Glomerular endothelial cell (primary cell): ENCODE measurements at places on chromosomes 5 and 9.

DNA sequence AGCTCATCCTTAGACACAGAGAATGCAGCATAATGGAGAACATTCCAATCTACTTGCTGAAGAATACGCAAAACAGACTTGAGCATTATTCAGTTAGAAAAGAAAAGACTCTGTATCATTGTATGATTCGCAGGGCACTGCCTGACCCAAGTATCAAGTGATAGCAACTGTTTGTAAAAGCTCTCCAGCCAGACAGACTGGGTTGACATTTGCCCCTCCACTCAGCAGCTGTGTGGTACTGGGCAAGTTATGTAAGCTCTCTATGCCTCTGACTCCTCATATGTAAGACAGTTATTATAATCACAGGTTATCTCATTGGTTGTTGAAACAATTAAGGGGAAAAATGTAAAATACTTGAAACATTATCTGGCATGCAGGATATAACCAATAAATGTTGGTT lies 505.0 kb downstream of the ELAVL2 start:
- DNase-seq, result no peak

GRCh38 chr5:177249761-177250537 lies 53.6 kb downstream of the RAB24 start:
- DNase-seq, result no peak

GRCh38 chr9:119257592-119257991 lies 111.6 kb downstream of the BRINP1 start:
- no peak for DNase-seq

GRCh38 chr5:103562453-103563157 lies at the start of gene NUDT12:
Gene NUDT12 (minus strand): TSS chr5:103562789. CDS start chr5:103560248, 2,541 bp downstream.
- peak; percentile 41 for DNase-seq

DNA sequence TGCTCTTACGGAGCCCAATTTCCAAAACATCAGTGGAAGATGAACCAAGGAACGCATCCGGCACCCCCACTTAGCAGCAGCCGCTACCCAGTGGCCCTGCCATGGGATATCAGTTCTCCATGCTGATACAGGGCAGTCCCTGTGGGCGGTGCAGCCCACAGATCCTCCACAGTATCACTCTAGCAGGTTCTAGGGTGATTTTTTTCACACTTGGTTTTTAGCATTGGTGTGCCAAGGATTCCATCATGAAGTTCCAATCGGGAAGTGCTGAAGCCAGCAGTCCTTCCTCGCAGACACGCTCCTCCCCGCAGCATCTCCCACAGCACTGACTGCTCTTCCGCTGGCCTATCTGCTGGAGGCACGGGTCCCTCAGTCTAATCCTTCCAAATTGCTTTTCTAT lies 261.9 kb downstream of the SYK start:
- DNase-seq, result no peak

- no peak for DNase-seq
Observed at GRCh38 chr5:125181159-125181558, 434.7 kb upstream of the ZNF608 start.

GRCh38 chr5:55902696-55903095 lies 51.5 kb downstream of the IL31RA start:
- no peak for DNase-seq

DNA sequence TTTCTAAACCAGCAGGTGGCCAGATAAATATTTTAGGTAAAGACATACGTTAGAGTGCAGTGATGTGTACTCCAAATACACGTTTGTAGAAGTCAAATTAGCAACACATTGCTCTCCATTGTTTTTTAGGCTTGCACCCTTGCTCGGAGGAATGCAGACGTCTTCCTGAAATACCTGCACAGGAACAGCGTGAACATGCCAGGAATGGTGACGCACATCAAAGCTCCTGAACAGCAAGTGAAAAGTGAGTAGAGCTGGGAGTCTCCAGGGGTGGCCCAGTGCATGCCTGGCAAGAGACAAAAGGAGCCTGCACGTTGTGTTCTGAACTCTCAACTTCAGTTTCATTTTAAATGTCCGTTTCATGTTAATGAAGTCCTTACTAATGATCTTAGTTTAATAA lies 207.5 kb upstream of the OTULINL start:
- DNase-seq, result no peak

- no peak for DNase-seq
Observed at GRCh38 chr9:77015327-77016048, 4.0 kb upstream of the FOXB2 start.

GRCh38 chr5:51997949-51998348 lies 614.7 kb downstream of the ISL1 start:
- no peak for DNase-seq

- DNase-seq, result no peak
Observed at GRCh38 chr5:124889850-124890249, 143.4 kb upstream of the ZNF608 start.

GRCh38 chr5:134427540-134428041 lies 15.9 kb upstream of the CDKN2AIPNL start:
- DNase-seq, result no peak

GRCh38 chr9:70950270-70950669 lies 171.2 kb downstream of the TRPM3 start:
- no peak for DNase-seq

- DNase-seq, result no peak
Observed at GRCh38 chr5:158701406-158702177, 398.1 kb downstream of the EBF1 start.

- no peak for DNase-seq
Observed at GRCh38 chr9:85137696-85138095, 468.2 kb downstream of the NTRK2 start.

- DNase-seq, result no peak
Observed at GRCh38 chr9:4196886-4197285, 103.0 kb downstream of the GLIS3 start.

DNA sequence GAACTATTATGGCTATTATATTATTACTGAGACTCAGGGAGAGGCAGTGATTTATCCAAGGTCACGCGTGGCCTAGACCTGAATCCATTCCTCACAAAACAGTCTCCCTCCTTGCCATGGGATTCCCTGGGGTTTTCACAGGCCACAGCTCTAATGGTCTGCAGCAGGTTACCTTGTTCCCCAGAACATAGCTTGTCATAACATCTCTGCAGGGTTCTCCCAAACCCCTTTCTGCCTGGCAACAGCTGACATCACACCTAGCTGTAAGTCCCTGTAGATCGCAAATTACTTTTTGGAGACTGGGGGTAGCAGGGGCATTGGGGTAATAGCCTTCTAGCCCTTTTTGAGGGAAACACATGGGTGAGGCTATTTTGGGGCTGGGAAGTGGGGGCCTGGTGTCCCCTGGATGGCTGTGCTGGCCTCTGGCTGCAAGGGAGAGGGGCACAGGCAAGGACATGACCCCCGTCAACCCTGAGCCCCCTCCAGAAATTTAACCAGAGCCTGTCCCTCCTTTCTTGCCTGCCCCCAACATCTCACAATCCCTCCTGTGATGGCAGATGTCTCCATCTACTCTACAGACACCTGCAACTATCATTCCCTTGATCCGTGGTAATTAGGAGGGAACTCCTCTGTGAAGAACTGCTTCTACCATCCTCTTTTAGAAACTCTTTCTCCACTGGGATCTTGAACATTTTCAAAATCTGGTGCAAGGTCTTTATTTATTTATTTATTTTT lies 1.3 kb downstream of the CD74 start:
- DNase-seq, result no peak

DNA sequence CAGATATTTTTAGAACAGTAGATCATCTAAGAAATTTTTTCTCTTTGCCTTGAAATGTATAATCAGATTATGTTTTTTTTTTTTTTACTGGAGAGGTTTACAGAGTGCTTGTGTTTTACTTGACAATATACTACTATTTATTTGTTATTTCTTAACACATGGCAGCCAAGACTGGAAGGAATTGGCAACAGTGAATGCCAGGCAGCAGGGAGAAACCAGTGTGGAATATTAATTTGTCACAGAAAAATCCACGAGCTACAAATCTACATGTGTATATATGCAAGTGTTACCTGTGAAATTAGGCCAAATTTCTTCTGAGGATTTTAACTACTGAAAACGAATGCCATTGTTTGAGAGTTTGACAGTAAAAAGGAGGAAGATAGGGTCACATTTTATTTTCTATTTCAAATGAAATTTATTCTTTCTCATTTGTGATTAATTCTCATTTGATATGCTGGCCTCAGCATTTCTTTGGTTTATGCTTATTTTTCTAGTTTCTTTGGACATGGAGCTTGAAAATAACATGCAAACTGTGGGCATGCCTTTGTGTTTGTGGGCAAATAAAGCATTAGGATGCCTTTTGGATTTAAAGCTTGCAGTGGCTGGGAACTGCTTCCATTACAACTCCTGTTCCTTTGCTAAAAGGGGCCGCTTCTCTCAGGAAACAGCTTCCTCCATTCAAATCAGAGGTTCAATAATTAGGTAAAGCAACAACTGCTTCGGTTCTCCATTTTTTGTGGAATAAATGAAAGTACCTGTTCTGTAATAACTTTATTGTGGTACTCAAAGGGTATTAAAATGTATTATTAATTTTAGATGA lies 39.0 kb upstream of the ZFYVE16 start:
- no peak for DNase-seq

- peak; percentile 75 for DNase-seq
Observed at GRCh38 chr9:72305102-72305546, 59.9 kb downstream of the ZFAND5 start.

- DNase-seq, result no peak
Observed at GRCh38 chr5:132072070-132072469, 1.5 kb upstream of the CSF2 start.

- no peak for DNase-seq
Observed at GRCh38 chr9:75531588-75531987, 358.9 kb upstream of the PCSK5 start.

DNA sequence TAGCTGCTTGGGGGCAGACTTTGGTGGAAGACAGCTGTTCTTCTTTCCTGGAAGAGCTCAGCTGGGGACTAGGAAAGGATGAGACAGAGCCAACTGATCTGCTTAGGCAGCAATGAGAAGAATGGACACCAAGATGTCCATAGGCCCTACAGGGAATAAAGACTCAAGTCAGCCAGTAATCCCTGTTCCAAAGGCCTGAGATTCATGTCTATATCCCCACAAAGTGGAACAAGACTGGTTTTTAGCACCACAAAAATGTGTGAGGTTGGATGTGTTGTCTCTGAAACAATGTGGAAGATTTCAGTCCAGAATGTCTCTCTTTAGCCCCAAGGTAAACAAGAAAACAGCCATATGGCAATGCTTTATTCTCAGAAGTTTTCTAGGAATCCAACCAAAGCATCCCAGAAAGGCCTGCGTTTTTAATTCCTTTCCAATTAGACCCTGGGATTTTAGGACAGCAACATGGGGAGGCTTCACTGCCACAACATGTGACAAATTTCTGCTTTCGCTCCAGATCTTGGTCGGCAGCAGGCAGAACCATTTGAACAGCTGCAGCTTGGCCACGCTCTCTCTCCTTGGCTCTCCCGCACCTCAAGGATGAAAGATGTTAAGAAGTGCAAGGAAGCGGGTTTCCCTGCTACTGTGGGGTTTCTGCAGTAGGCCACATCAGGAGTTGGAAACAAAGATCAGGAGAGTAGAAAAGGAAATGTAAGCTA lies 245.1 kb downstream of the FSTL4 start:
- no peak for DNase-seq
